Stimulated activated CD4-positive, alpha-beta T cell treated with anti-CD3 and anti-CD28 coated beads, TNF-alpha, amount 100 ng/mL, for 24 hours (primary cell): ENCODE measurements at places on chromosomes 2 and 18.

DNA sequence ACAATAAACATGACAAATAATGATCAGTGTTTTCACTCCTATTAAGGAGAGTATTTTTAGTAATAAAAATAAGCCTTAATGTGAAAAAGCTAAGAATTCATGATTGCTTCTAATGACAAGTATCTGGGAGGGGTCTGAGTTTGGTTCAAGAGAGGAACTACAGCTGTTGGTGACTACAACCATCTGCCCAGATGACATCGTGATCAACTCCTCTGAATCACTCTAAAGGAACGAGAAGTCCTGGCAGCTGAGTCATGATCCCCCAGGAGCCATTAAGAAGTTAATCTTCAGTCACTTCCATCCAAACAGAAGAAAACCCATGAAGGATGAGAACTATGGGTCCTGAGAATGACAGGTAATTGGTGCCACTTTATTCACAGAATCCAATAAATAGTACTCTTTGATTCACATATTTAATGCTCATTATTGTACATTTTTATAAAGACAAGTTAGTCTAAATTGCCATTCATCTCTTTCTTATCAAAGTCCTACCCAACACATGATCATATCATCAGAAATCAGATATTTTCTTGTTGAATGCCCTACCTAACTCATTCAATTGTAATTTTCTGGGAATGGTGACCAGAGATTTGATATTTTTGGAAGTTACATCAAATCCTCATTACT, 6.8 kb downstream of the TFPI start:
- DNase-seq, result no peak

DNA sequence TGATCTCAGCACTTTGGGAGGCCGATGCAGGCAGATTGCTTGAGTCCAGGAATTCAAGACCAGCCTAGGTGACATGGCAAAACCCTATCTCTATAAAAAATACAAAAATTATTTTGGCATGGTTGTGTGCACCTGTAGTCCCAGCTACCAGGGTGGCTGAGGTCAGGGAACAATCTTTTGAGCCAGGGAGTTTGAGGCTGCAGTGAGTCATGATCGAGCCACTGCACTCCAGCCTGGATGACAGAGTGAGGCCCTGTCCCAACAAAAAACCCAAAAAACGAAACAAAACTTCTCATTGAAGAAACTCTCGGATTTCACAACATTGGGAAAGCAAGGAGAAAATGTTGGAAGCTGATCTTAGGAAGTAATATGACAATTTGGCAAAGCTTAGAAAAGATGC, 317.3 kb upstream of the MGAT5 start:
- DNase-seq, result no peak

GRCh38 chr2:152632736-152633135, 84.5 kb downstream of the PRPF40A start:
- no peak for DNase-seq

- no peak for DNase-seq
These were observed 447.5 kb downstream of the BCL11A start for GRCh38 chr2:60105906-60106305.

- DNase-seq, result no peak
These were observed 49.0 kb downstream of the PRKCE start for GRCh38 chr2:45700407-45701013.

- DNase-seq, result no peak
These were observed 122.6 kb downstream of the CABLES1 start for GRCh38 chr18:23257686-23258565.

- DNase-seq, result no peak
These were observed 11.1 kb downstream of the LIMS2 start for GRCh38 chr2:127664065-127664894.

GRCh38 chr2:179049203-179049545, 763 bp downstream of the CCDC141 start:
- DNase-seq, result no peak

GRCh38 chr2:64768491-64769005, 114.8 kb upstream of the SERTAD2 start:
- DNase-seq, result no peak

GRCh38 chr2:174984561-174984960, 20.6 kb downstream of the CHN1 start:
- DNase-seq, result no peak

- DNase-seq, result no peak
These were observed 14.9 kb upstream of the OSR1 start for GRCh38 chr2:19373352-19373751.

GRCh38 chr2:61328707-61329251, 142.1 kb downstream of the USP34 start:
- no peak for DNase-seq

DNA sequence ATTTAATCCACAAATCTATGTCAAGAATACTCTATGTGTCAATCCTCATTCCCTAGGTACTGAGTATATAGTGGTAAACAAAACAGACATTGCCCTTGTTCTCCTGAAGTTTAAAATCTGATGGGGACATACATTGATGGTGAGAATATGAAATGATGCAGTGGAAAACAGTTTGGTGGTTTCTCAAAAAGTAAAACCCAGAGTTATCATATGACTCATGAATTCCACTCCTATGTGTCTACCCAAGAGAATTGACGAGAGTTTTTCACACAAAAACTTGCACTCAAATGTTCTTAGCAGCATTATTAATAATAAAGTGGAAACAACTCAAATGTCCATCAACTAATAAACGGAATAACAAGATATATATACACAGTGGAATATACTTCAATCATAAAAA, 586.7 kb downstream of the CCDC85A start:
- DNase-seq, result no peak

DNA sequence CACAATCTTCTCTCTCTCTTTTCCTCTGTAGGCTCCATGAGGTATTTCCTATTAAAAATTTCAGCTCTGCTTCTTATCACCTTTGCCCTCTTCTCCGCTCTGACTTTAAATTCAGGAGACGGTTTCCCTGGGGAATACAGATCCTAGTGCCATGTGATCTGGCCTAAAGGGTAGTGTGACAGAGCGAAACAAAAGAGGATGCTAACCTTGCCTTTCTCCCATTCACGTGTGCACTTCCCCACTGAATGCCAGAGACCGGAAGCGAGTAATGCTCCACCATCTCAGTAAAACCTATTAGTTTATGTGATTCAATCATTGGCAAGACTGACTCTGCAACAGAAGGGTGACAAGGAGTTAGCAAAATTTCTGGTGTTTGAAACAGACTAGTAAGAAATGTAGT, 358.3 kb downstream of the ZNF521 start:
- DNase-seq, result no peak

GRCh38 chr2:120564213-120565094, 171.2 kb upstream of the GLI2 start:
- DNase-seq, result no peak

- DNase-seq, result no peak
These were observed 243.8 kb downstream of the BABAM2 start for GRCh38 chr2:28134262-28134812.

- no peak for DNase-seq
These were observed 38.8 kb upstream of the DAPL1 start for GRCh38 chr2:158756331-158756730.

- DNase-seq, result no peak
These were observed 49.9 kb upstream of the PNPT1 start for GRCh38 chr2:55743583-55743982.

DNA sequence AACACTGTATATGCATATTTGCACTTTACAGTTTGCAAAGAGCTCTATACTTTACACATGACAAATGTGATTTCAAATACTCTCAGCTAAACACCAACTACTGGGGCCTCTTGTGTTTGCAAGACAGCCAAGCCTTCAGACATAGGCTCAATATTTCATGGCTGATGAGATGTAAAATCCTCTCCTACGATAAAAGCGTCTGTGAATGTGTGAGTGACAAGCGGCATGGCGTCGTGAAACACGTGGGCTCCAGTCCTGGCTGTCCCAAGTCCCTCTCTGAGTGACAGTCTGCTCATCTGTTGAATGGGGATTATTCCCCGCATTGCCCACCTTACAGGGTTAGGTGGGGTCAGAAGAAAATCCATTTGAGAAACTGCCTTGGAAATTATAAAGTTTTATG, 489.8 kb downstream of the RNF144A start:
- no peak for DNase-seq

DNA sequence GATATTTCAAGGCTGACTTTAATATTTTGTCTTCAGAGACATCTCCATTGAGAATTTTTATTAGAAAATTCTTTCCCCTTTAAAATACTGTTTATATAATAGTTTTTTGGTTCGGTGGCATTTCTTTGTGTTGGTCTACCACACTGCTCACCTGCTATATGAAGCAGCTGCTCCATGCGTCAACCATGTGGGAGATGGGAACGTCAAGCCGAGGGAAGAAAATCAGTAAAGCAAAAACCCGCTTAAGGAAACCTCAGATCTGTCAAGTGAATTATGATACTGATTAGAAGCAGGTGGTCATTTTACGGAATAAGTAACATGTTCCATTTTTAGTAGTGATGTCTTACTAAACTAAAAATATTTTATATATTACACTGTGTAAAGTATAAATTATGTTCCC, 5.6 kb upstream of the TMEM17 start:
- DNase-seq, result no peak

GRCh38 chr18:1982056-1982455, 589.2 kb downstream of the METTL4 start:
- no peak for DNase-seq

DNA sequence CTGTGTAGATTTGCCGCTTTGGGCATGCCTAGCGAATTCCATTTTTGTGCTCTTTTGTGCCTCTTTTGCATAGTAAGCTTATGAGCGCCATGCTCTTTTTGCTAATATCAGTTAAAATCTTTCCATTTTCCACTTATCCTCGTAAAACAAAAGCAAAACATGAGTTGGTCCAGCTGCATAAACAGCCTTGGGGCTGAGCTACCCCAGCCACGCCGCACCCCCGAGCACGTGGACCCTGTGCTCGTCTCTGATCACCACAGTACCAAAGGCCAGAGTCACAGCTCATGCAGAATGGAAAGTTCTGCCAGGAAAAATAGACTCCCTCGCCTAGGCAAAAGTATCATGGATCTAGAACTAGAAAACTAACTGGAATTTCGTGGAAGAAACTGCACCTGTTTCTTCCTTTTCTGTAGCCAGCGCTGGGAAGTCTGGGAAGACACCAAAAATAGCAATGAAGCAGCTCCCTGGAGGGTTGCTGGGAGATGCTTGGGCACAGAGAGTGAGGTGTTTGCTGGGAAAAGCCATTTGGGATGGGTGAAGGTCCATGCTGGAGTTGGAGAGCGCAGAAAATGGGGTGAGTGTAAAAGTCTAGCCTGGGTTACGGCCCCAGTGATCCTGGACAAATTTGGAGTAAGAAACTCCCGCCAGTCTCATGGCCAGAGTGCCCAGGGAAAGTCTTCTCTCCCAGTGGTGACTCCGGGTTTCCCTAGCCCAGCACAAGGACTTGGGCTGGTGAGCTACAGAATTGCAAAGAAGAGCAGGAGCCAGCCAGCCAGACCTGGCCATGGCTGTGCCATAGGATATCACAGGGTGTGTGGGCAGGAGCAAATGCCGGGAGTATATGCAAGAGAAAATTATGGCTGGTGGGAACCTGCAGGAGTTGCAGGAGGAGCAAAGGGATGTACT, 218.4 kb downstream of the GBX2 start:
- DNase-seq, result no peak

DNA sequence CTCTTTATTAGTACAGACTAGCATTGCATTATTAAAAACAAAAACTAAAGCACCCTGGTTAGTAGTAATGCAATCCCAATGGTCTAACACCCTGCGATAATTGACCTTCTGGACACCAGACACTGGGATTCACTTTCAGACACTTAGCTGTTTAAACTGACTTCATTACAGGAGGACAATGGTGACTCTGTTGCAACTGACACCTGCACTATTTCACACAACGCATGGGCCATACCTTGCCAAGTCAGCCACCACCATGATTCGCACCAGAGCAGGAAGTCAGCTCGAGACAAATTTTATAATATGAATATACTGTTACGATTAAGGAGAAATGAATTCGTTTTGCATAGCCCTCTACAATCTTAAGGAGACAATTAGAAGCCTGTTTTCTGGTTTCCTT, 150.7 kb downstream of the MEIS1 start:
- DNase-seq, result no peak

DNA sequence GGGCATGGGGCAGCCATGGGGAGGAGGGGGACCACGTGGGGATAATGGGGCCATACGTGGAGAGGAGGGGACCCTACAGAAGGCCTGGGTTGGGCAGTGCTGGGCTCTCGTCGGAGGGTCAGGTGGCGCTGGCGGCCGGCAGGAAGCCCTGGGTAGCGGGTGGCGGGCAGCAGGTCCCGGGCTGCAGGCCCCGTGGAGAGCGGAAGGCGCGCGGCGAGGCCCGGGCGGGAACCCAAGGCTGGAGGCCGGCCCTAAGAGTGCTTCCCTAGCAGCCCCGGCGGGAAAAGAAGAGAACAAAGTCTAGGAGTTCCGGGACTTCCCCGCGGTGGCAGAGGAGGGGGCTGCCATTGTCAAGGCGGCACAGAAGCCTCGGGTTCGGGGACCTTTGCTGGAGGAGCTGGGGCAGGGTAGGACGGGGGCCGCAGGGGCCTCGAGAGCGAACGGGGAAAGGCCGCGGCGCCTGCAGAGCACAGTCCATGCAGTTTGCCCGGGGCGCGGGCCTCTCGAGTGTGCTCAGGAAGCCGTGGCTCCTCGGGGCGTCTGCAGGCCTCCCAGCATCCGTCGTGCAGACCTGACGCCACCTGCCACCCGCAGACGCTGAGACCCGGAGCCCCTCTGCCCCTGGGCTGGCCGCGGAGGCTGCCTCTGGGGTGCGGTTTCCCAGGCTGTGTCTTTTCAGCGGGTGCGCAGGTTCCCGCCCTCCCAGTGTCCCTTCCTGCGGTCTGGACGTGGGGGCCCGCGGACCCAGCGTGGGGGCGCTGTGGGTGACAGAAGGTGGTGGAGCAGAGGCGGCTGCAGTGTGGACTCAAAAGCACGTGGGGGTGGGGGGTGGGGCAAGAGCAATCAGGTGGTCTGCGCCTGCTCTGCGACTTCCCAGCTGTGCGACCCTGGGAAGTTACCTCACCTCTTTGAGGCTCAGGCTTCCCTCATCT, 19.4 kb upstream of the NCL start:
- DNase-seq, result no peak

DNA sequence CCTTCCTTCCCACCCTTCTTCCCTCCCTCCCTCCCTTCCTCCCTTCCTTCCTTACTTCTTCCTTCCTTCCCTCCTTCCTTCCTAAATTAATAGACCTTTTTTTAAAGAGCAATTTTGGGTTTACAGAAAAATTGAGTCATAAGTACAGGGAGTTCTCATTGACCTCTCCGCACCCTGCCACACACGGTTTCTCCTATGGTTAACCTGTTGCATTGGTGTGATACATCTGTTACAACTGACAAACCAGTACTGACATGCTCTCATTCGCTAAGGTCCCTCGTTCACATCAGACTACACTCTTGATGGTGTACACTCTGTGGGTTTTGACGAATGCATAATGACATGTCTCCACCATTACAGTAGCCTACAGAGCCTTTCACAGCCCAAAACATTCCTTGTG, 11.6 kb upstream of the SDC1 start:
- no peak for DNase-seq

- no peak for DNase-seq
These were observed 83.3 kb downstream of the UBE2E3 start for GRCh38 chr2:181063696-181064095.

DNA sequence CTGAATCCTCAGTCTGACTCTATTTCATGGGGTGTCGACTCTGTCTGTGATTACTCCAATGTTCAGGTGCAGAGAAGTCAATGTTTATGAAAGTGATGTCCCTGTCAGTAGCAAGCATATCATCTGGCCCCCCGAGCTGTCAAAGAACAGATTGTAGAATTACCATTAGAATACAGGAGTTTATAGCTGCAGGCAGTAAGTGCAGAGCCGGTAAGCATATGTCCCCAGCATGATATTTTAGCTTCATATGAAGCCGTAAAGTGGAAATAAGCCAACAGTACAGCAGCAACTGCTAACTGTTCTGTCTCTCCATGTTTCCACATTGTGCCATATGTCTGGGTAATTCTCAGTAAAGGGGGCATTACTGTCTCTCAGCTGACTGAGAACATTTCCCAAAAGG, 541.8 kb downstream of the SOX11 start:
- no peak for DNase-seq
